Right renal pelvis (tissue), 4 donors: ENCODE measurements at places on chromosomes 12 and 14. TPM values are rescaled to one million over a fixed set of nuclear protein-coding genes. Genes with fewer than 3 reads are reported as not detected.

Gene SAMD15
- 8.4 TPM for polyA plus RNA-seq

Gene C1S
- polyA plus RNA-seq: 54.8 TPM

Gene ASCL1
- polyA plus RNA-seq: not detected

Gene MEG3
- polyA plus RNA-seq: 87.1 TPM

Gene SPIC
- polyA plus RNA-seq: not detected

- DNase-seq: no peak
These were observed 22.1 kb upstream of the AQP2 start for GRCh38 chr12:49928471-49928870.

DNA sequence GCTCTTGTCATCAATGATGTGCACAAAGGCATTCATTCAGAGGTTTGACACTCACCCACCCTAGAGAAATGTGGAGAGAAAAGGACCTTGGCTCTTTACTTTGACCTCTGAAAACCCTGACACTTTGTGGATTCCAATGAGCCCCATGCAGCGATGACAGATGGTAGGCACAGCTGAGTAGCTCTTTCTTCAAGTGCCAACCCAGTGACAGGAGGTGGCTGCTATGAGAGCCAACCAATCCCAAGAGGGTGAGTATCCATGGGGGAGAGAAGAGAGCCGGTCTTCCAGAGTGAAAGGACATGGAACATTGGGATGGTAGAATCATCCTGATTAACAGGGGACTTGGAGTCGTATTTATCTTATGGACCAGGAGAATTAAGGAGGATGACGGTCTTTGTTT, 17.8 kb downstream of the SLC8A3 start:
- no peak for DNase-seq

DNA sequence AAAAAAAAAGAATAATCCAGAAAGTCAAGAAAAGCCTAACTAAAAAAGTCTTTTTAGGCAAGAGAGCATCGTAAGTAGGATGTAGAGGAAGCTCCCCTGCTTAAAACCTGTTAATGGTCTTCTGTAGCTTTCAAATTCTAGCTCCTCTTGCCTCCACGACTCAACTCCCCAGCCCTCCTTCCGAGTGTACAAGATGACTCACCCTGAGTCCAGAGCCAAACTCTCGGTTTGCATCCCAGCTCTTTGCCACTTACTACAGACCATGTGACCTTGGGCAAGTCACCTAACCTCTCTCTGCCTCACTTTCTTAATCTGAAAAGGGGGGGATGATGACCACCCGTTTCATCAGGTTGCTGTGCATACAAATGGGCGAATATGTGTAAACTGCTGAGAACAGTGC, 460.4 kb downstream of the DPF3 start:
- DNase-seq: no peak

DNA sequence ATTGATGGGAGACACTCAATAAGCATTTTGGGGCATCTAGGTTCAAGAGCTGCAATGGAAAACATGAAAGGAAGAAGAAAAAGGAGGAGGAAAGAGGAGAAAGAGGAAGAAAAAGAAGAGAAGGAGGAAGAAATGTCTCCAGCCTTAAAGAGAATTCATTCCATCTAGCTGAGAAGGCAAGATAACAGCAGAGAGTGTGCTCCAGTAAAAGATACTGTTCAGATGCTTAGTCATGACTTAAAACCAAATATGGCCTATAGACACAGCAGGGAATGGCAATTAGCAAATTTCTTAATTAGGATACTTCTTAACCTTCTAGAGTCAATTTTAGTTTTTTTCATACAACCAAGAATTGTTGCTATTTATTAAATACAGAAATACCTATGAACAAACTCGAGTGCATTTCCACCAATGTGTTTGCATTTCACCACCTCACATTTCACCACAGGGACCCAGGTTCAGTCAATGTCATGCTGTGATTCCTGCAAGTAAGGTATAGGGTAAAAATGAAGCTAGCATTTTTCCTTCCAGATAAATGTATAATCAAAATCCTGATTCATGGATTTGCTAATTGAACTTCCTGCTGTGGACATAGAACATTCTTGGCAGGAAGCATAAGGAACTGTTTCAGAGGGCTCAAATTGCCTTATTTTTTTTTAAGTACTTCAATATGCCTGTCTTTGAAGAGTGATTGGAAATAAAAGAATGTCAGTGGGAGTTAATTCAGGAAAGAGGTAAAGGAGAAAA, 177.8 kb downstream of the RPS29 start:
- DNase-seq: no peak

DNA sequence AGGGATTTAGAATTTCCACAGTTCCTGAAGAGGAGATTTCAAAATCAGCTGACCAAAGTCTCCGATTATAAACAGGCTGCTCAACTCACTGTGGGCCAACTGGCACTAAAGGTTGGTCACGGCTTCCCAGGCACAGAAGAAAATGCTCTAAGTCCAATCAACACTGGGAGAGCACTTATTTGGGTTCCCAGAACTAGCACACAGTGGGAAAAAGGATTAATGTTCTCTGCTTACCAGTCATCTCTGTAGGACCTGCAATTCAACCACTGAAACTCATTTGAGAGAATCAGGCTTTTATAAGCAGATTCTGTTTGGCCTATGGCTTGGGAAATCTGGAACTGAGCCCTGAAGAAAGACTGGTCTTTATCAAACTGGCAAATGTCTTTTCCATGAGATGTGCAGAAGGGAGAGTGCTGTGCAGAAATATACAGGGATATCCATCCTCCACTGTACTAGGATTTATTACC, 49.4 kb downstream of the ABCC9 start:
- DNase-seq: no peak

GRCh38 chr14:101887219-101887618, 77.2 kb upstream of the DYNC1H1 start:
- no peak for DNase-seq

GRCh38 chr12:128570191-128571065, 253.3 kb downstream of the SLC15A4 start:
- no peak for DNase-seq

DNA sequence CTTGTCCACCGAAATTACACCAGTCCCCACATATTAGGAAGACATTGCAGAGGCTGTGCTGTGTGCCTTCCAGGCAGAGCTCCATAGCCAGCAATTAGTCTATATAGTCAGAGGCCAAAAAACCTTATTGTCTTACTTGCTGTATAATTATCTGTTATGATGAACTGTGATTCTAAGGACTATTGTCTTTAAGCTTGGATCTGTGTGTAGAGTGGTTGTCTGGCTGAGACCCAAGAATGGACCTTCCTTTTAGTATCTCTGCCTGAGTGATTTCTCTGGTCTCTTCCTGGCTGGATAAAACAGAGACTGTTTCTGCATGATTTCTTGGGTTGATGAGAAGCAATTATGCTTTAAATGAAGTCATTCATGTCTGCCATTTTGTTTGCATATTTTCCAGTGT, 465.3 kb downstream of the PRKD1 start:
- DNase-seq: no peak

DNA sequence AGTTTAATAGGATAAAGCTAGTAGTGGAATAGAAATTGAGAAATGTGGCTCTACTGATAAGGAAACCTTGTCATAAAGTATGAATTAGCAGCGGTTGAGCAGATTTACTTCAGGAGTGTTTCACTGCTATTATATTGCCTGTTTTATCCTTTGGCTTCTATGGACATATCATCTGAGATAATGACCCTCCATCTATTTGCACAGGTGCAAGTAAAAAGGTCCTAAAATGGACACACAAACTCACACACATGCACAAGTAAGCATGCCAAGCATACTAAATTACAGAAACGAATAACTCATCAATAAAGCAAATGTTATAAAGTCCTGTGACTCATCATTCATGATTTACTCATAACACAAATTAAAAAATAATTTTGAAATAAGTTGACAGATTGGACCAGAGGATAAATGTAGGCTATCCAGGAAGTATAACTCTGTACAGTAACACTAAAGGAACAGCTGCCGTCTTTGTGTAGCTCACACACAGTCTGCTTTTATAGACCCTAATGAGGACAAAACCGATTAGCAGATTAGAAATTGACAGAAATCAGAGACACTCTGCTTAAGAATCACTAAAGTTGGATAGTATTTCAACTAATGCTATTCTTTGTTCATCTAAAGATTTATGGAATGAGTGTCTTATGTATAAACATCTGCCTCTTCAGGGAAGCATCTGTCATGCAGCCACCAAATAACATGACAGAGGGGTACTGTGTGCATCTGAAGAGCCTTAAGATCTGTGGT, 73.9 kb downstream of the SYT1 start:
- DNase-seq: no peak
